HCT116 (cell line): ENCODE measurements at places on chromosomes 2 and 18. TPM values are rescaled to one million over a fixed set of nuclear protein-coding genes. Genes with fewer than 3 reads are reported as not detected.

DNA sequence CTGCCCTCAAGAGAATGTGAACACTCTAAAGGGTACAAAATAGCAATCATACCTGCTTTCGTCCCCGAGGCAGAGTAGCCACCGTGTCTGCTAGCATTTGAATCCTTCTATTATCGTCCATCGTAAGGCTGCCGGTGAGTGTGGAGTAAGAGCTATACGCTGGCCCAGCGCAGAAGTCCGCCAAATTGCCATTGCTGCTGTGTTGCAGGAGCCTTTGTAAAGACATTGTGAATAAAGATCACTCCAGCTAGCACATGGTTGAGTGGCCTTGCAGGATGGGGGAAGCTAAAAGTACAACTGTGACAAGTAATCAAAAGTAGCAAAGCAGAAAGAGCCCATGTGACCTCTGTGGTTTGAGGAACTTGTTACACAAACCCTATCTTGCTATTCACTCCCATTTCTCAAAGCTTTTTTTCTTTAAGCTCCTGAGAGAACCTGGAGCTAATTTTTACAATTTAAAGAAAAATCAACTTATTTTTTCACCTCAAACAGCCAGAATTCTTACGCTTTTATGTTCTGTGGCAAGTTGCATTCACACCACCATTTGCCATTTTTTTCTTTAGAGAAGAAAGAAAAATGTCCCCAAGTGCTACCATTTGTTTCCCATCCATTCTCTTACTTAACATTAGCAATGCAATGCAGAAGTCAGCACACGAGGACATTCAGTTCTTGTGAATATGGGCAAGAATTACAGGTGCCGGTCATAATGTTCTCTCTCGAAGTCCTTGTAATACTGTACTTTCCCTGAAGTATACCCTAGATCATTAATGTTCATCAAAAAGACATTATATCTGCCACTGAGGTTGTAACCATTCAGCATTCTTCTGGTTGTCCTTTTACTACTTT is at the start of gene CYTIP:
Gene CYTIP, minus strand, starts transcription at position 295 of the 846 bp plus-strand sequence. Its CDS starts 69 bp downstream, at position 226.
- no peaks in the 10 kb centered on the region for H3K36me3 ChIP-seq
- no peak within 1 kb of the TSS for H3K4me3 ChIP-seq
- H3K27me3 ChIP-seq = no peaks in the 10 kb centered on the region; the same call in 1 of the 2 replicates
- no peaks in the 10 kb centered on the region for H3K4me1 ChIP-seq

- no peak overlapping the region for H3K4me3 ChIP-seq
- no peaks in the 10 kb centered on the region for H3K4me1 ChIP-seq
- no peak overlapping the region for H3K27ac ChIP-seq
- no peaks in the 10 kb centered on the region for H3K36me3 ChIP-seq
- no peak for DNase-seq
Measured at GRCh38 chr2:167509586-167509985, 621.3 kb downstream of the XIRP2 start.

- H3K4me1 ChIP-seq = no peaks in the 10 kb centered on the region
- no peaks in the 10 kb centered on the region for H3K27me3 ChIP-seq
- H3K27ac ChIP-seq = no peak overlapping the region
- H3K36me3 ChIP-seq = no peaks in the 10 kb centered on the region
- no peak overlapping the region for H3K4me3 ChIP-seq
- no peak for DNase-seq
Measured at GRCh38 chr2:100702438-100703109, 117.4 kb upstream of the NPAS2 start.

DNA sequence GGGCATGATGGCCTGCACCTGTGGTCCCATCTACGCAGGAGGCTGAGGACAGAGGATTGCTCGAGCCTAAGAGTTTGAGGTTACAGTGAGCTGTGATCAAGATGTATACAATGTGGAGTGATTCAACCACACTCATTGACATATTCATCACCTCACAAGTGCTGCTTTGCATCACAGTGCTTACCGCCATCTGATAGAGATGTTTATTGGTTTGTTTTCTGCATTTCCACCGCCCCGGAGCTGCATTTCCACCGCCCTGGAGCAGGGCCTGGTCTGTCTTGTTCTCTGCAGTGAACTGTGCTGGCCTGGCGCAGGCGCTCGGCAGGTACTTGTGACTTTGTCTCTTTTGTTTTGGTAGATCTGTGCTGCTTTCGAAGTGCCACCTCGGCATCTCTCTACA is 96.0 kb downstream of the SMAD7 start:
- no peak overlapping the region for H3K4me3 ChIP-seq
- H3K27ac ChIP-seq = no peak overlapping the region
- H3K36me3 ChIP-seq = no peaks in the 10 kb centered on the region
- H3K27me3 ChIP-seq = no peaks in the 10 kb centered on the region
- H3K4me1 ChIP-seq = peaks cover 6% of the 10 kb centered on the region

- no peak overlapping the region for H3K4me3 ChIP-seq
- H3K27ac ChIP-seq = no peak overlapping the region
- no peak for DNase-seq
- H3K27me3 ChIP-seq = no peaks in the 10 kb centered on the region
- H3K36me3 ChIP-seq = no peaks in the 10 kb centered on the region
Measured at GRCh38 chr2:108630567-108631405, 88.5 kb upstream of the RANBP2 start.

DNA sequence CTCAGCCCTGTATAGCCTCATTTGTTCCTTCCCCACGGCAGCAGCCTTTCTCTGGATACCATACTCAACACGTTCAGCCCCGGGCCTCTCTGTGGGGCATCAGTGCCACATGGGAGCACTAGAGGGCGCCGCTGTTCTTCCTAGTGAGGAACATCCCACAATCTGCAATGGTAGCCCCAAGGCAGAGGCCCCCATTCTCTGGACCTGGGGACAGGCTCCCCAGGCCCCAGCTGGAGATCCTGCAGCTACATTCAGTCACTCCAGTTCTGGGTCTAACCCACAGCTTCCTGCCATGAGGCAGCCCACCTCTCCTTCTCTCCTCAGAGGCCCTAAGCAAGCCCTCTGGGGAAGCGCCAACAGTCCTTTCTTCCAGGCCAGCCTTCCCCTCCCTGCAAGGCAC is 14.2 kb upstream of the SFXN5 start:
- no peak for DNase-seq
- H3K4me1 ChIP-seq = peaks cover 14% of the 10 kb centered on the region
- 0 out of 2 replicates have a peak, but pooled peaks cover 10% of the 10 kb centered on the region for H3K36me3 ChIP-seq
- no peaks in the 10 kb centered on the region for H3K27me3 ChIP-seq

GRCh38 chr2:230473378-230473777 is 57.4 kb downstream of the SP100 start:
- DNase-seq = no peak
- H3K4me1 ChIP-seq = no peaks in the 10 kb centered on the region
- no peaks in the 10 kb centered on the region for H3K36me3 ChIP-seq
- H3K27ac ChIP-seq = no peak overlapping the region
- H3K4me3 ChIP-seq = no peak overlapping the region

GRCh38 chr2:128162266-128162665 is 71.3 kb downstream of the UGGT1 start:
- H3K36me3 ChIP-seq = peaks cover 12% of the 10 kb centered on the region
- no peaks in the 10 kb centered on the region for H3K27me3 ChIP-seq
- no peaks in the 10 kb centered on the region for H3K4me1 ChIP-seq
- H3K4me3 ChIP-seq = no peak overlapping the region

GRCh38 chr2:161238265-161238559 is 70.0 kb upstream of the PSMD14 start:
- H3K27me3 ChIP-seq = no peaks in the 10 kb centered on the region
- no peaks in the 10 kb centered on the region for H3K36me3 ChIP-seq
- peaks cover under 1% of the 10 kb centered on the region; the same call in 1 of the 2 replicates for H3K4me1 ChIP-seq
- no peak overlapping the region for H3K4me3 ChIP-seq

DNA sequence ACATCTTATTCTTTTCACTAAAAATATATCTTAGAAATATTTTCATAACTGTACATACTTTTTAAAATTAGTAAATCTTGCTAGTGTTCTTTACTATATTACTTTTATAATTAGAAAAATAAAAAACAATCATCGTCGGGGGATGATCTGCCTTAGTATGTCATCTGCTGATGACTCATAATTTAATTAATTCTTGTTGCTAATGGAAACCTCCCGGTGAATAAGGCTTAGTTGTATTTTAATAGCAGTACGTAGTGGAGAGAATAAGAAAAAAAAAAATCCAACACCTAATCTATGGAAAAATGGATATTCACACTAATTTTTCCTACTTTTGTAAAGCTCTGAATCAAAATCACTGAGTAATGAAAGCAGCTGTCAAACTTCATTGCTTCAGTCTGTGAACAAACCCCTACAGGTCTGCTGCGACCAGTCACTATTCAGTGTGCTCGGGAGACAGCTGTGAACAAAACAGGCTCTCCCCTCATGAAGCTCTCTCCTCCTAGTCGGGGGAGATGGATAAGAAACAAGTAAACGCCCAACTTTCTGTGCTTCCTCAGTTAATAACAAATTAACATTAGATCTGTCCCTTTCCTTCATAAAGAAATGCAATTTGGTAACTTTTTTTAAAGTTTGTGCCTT is 97.4 kb upstream of the UPP2 start:
- no peaks in the 10 kb centered on the region for H3K27me3 ChIP-seq
- no peaks in the 10 kb centered on the region for H3K4me1 ChIP-seq
- no peak for DNase-seq
- H3K27ac ChIP-seq = no peak overlapping the region
- H3K4me3 ChIP-seq = no peak overlapping the region

The IL36RN gene
- total RNA-seq = not detected

The CHRND gene
- not detected for total RNA-seq
